ENCODE measurements at places on chromosomes 11 and 22. TPM values are rescaled to one million over a fixed set of nuclear protein-coding genes. Genes with fewer than 3 reads are reported as not detected.

Gene C1QTNF4
- not detected for total RNA-seq

Gene LRRC74B
- not detected for total RNA-seq

Gene TYR
- total RNA-seq = not detected

Gene THY1
- total RNA-seq = 9.6 TPM

Gene C11orf91
- not detected for total RNA-seq

Gene CHRM4
- total RNA-seq = under 0.01 TPM

Measured in regular cardiac myocyte (primary cell).